GM19239 (cell line): ENCODE measurements at places on chromosomes 11 and 22.

GRCh38 chr22:40040927-40041326 lies 46.2 kb downstream of the FAM83F start:
- DNase-seq, result no peak

- DNase-seq, result no peak
These were observed 23.1 kb upstream of the ANO5 start for GRCh38 chr11:22169833-22170232.

DNA sequence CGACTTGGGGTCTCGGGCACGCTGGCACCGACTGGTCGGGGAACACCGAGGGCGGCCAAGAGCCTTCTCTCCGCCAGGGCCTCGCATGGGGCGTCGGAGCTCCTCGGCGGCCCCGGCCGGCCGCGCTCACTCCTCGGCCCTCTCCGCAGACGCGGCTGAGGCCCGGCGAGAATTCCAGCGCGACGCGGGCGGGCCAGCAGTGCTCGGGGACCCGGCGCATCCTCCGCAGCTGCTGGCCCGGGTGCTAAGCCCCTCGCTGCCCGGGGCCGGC lies 5.6 kb downstream of the TBX1 start:
- DNase-seq, result no peak

DNA sequence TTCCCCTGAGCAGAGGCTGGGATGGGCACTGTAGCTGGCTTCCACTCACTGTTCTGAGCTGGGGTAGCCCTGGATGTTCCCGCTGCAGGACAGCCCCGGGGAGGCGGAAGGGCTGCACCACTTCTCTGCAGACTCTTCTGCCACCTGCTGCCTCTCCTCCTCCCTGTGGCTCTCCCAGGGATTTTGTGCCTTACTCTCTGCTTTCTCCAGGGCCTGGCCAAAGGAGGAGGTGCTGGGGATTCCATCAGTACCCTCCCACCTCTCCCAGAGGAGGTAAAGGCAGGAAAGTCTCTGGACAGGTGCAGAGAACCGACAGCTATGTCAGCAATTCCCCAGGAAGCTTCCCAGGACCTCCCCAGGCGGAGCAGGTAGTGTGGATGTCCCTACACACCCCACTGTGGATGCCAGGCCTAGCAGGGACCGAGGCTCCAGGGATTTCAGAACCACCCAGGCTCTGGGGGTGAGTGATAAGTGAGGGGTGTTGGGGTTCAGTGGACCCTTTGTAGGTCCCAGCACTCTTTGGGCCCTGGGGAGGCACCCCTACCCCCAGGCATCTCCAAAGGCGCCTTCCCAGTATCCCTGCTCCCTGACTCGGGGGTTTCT lies 11.3 kb downstream of the DUSP8 start:
- no peak for DNase-seq

DNA sequence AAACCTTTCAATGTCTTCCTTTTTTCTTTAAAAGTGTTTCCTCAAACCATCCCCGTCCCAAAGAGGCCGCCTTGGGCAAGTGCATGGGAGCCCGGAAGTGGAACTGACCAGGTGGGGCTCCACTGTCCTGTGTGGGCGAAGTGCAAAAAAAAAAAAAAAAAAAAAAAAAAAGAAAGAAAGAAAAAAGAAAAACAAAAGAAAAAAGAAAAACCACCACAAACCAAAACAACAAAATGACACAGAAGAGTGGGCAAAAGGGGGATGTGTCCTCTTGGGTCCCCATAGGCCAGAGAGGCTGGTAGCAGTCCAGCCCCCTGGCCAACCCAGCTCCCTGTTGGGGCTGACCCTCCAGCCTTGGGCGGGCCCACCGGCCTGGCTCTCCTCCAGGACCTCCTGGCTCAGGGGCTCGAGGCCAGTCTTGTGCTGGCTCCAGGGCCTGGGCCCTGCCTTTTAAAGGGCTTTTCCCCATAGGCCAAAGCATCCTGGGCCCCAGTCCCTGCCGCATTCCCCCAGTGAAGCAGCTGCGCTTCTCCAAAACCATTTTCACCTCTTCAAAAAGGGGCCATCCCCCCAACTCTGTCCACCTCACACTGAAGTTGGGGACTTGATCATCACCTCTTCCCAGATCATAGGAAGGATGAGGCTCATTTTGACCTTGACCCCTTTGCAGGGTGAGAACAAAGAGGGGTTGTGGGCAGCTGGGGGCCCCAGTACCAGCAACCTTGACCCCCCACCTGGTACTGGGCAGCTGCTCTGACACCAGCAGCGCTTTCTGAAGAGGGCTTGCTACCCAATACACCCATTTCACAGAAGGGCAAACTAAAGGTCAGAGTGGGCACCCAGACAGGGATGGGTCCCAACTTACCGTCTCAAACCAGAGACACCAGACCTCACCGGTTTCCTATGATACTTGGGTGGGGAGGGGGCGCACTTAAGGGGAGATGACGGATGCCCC lies 9.4 kb downstream of the CBX6 start:
- no peak for DNase-seq

GRCh38 chr11:33919645-33920044 lies 27.8 kb upstream of the LMO2 start:
- DNase-seq, result no peak

DNA sequence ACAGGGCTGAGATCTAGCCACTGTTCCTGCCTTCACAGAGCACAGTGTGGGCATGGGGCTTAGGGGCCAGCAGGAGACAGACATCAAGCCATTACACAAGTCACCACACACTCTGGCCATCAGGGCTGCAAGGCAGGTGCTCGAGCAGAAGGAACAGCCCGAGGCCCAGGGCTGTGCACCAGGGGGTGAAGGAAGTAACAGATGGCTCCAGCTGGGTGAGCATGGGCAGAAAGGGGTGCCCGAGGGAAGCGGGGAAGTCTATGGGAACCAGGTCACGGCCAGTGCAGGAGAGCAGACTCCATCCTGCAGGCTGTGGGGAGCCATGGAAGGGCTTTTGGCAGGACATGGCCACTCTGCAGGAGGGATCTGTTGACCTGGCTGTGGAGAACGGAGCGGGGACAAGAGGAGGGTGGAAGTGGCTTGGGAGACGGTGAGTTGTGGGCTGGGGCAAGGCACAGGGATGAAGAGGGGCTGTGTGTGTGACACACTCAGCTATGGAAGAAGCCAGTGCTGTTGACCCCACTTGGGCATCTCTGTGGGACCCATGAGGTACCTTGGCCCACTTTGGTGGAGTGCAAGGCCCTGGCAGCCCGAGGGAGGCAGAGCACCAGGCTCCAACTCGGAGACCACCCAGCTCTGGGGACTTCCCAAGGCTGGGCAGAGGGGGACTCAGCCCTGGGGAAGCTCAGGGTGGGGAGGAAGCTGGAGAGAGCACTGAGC lies 3.6 kb downstream of the C11orf68 start:
- no peak for DNase-seq

DNA sequence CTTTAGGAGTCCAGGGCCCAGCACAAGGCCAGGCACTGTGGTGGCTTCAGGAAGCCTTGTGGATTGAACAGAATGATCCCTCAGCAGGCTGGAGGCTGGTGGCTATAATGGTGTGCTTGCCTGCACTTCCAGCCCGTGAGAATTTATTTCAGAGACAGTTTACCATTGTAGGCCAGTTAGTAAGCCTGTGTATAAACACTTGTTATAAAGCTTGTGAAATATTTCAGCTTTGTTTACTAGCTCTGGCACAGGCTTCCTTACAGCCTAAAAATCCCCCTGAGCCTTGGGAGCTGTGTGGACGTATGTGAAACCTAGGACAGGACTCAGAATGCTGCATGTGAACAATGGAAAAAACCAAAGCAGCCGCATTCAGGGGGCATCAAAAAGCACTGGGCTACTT lies 26.6 kb upstream of the ACER3 start:
- no peak for DNase-seq

GRCh38 chr11:73323464-73323863 lies 15.4 kb downstream of the ARHGEF17 start:
- DNase-seq, result no peak

DNA sequence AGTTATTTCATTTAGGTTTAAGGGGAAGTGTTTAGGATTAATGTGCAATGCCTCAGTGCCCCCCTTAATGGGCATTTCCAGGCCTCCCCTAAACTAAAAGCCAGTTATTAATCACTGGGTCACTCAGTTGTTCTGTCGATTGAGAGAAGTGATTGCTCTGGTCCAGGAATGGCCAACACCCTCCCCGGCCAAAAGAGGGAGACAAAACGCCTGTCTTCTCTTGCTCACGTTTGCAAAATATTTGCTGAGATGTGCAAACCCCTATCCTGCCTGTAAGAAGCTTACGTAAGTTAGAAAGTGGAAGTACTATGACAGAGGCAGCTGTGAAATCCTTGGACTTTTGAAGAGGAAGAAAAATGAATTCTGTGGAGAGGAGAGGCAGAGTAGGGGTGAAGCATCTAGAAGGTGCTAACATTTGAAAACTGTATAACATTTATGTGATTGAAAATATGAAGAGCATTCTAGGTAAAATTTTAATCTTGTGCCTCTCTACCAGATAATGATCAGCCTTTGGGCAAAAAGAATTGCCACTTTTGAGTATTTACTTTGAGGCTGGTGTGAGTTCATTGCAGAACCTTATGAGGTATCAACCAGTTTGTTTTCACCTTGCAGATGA lies 37.7 kb downstream of the NTM start:
- no peak for DNase-seq

DNA sequence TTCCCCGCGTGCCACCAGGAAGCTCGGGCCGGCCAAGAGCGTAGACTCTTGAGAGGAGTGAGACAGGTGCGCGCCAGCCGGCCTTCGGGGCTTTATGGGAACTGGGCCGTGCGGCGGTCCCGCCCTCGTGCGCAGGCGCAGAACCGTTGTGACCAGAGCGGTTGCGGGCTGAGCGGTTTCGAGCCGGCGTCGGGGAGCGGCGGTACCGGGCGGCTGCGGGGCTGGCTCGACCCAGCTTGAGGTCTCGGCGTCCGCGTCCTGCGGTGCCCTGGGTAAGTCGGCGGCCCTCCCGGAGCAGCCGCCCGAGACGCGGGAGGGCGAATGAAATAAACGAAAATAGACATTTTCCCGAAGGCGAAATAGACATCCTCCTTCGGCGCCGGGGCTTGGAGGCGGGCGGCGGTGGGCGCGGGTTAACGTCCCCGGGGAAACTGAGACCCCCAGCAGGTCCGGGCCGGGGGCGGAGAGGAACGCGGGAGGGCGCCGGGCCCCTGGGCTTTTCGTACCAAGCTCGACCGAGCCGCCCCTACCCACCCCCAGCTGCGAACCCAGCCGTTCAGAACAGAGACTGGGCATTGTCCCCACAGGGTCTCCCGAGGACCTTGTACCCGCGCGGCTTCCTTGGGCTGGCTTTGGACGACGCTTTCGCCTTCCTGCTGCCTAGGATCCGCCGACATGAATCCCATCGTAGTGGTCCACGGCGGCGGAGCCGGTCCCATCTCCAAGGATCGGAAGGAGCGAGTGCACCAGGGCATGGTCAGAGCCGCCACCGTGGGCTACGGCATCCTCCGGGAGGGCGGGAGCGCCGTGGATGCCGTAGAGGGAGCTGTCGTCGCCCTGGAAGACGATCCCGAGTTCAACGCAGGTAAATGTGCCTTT lies at the start of gene ASRGL1:
TSS of gene ASRGL1 (plus strand) at position 146 of the 879 bp plus-strand sequence. CDS start at position 676, 530 bp downstream.
- DNase-seq, result peak; percentile 55

DNA sequence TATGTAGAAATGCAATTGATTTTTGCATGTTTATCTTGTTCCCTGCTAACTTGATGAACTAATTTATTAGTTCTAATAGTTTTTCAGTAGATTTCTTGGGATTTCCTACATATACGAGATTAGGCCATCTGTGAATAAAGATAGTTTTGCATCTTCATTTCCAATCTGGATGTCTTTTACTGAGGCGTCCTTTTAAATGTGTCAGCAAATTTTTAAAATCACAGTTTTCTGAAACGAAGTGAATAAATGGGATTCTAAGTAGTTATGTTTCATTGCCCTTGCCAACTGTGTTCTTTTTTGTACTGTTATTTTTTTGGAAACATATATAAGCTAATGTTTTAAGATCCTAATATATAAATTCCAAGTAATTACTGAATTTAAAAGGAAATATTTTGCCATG lies 50.0 kb downstream of the CYP2R1 start:
- DNase-seq, result no peak

DNA sequence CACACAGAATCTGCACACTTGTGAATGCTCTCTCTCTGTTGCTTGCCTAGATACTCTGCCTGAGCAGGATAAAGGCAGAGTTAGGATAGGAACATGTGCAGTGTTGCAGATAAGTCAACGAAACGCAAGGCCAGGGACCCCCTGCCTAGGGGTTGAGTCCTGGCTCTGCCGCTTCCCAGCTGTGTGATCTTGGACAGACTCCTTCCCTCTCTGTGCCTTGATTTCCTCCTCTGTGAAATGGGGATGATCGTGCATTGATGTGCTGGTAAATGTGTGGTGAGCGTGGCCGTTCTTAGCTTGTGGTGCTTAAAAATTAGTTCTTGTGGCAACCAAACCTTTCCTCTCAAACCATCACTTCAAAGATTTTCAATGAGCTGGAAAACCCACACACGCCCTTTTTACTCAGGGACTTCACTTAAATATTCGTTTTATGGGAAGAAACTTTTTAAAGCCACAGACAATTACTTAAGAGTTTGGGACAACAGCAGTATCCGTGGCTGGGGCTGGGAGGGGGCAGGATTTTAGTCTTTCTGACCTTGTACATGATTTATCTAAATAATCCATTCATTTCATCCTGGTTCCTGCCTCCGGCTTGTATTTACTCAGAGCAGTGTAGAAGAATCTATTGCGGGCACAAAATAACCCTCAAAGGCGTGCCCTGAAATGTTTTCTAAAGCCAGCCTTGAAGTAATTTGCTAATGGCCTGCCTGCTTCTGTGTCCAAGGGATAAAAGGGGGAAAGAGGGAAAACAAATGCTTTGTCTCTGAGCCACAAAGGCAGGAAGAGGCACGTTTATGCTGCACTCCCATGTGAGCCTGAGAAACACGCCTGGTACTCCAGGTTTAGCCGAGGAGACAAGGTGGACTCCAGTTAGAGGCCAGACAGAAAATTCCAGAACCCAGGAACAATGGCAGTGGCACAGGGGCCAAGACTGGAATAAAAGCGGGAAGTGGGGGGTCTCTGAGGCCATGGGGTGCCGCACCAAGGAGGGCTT lies 85.0 kb upstream of the CRYBB3 start:
- DNase-seq, result no peak

DNA sequence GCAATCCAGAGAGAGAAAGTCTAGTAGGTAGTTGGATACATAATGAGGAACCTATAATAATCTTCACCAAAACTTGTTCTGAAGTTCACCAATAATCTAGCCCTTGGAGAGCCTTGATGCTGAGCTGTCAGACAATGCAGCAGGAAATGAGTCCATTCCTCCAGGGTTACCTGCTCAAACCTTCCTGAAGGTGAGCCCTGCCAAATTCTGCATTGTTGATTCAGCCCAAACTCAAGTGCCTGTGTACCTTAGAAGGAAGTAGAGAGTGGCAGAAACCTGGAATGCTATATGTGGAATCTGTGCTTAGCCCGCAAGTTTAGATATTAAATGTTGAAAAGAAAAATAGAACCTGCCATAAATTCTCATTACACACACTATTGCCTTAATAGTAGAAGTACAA lies 77.4 kb upstream of the SPON1 start:
- DNase-seq, result no peak

- DNase-seq, result peak; percentile 38
These were observed 65.3 kb downstream of the ARFGAP2 start for GRCh38 chr11:47111318-47111804.
